T-helper 17 cell (primary cell): ENCODE measurements at places on chromosomes 5 and 9.

DNA sequence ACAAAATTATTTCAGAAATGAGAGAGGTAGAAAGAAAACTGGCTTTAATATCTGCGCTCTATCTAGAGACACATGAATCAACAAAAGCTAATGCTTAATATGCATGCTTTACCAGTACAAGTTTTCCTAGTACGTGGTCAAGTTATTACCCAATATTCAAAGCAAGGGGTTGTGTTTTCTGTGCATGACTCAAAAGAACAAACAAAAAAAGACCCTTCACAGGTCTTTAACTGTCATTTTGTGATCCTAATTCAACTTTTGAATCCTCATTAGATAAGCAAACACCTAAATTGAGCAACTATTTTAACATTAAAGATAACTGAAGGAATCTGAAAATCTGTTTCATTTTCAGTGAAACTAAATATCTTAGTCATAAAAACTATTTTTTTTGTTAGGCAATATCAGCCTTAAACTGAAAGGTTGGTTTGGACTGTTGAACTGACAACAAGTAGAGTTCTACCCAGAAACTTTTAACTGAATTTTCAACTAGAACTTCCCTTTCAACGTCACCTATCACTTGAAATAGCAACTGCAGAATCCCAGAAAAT is 12.5 kb downstream of the ST8SIA4 start:
- DNase-seq: no peak

DNA sequence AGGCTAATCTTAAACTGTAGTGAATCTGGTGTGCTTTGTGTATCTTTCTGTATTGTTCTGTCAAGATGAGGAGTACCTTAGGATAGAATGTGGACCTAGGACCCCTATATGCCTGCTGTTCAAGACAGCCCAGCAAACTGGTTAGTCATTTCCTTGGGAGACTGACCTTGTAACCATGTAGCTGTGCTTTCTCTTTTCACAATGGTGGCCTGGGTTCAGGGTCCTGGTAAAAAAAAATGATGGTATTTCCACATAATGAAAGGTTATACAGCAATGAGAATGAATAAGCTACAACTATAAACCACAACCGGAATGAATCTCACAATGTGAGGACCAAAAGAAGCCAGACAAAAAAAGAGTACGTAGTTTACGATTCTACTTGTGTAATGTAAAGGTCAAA is 36.4 kb upstream of the F2RL1 start:
- DNase-seq: no peak

DNA sequence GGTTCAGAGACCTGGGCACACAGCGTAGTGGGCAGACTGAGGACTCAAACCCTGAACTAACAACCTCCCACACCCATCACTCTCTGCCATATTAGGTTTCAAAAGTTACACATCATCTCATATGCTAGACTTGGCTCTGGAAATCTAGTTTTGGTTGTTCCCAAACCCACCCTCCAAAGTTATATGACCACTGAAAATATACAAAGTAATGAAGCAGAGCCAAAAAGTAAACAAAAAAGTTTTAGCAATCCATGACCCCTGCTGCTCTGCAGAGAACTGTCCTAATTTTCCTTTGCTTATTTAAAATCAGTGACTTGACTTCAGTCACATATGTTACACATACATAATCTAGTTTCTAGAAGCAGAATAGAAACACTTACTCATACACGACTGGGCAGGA is 155.6 kb upstream of the TAS2R1 start:
- DNase-seq: no peak

GRCh38 chr9:108105885-108106284 is 616.3 kb upstream of the KLF4 start:
- no peak for DNase-seq

GRCh38 chr9:6641561-6641960 is 4.0 kb downstream of the GLDC start:
- DNase-seq: no peak
